ENCODE measurements at places on chromosomes 13 and 19.

GRCh38 chr13:31424130-31424729 is 224.5 kb downstream of the B3GLCT start:
- no peak for DNase-seq

DNA sequence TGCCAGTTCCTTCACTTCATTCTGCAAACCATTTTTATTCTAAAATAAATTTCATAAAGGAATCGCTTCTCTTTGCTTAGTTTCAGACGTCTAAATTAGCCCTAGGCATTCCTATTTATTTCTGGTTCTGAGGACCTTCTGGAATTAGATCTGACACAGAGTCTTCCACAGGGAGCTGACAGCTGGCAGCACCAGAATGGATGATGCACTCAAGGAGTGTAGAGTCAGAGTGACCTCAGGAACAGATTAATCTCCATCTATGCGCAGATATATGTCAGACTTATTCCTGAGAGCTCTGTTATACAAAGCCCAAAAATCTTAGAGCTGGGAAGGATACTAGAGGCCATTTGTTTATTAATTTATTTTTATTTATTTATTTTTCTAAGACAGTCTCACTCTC is 450.8 kb downstream of the HS6ST3 start:
- DNase-seq: no peak

DNA sequence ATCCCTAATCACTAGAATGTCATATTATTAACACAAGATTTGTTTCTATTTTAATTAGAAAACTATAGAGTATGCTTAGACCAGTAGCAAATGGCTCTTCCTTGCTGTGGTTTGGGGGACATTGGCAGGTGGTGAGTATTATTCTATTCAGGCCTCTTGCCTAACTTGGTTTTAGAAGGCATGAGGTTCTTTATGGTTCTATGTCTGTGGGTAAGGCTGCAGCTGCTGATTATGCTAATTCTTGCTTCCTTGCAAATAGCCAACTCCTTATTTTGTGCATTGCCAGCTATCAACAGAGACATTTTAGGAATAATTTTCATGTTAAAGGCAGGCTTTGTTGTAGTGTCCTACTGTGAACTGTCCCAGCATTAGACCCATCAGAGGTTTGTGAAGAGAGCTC is 1344.9 kb downstream of the UQCRFS1 start:
- DNase-seq: no peak

DNA sequence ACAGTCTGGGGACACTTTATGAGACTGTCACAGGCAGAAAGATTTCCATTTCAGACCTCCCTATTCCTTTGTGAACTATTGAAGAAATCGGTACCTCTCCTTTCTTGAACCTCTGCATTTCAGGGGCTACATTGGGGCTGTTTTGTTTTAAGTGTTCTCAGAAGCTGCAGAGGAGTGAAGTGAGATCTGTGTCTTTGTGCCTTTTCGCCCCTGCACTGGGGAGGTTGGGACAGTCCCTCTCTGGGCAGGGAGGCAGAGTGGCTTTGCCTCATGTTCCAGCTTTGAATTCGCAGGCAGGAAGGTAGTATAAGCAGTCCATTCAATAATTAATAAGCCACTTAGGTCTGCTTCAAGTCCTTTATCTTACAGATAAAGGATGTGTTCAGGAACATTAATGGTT is 9.5 kb upstream of the AMER2 start:
- DNase-seq: no peak

- DNase-seq: no peak
Measured at GRCh38 chr13:65966991-65967451, 1263.1 kb downstream of the PCDH9 start.

- no peak for DNase-seq
Measured at GRCh38 chr19:56577719-56578602, 10.7 kb downstream of the ZNF470 start.

DNA sequence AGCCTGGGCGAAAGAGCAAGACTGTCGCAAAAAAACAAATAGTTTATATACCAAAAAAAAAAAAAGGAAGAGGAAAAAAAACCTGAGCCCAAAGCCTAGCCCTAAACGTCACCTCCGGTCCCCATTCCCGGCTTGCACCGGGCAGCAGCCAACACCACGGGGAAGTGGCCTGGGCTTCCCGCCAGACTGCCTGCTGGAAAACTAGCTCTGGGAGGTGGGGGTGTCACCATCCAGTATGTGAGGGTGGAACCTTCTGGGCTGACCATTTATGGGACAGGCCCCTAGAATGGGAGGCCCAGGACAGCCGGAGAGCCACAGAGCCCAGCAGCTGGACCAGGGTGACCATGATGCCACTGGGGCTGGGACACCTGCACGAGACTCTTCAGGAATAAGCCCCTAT is 37.3 kb downstream of the IL12RB1 start:
- DNase-seq: no peak

DNA sequence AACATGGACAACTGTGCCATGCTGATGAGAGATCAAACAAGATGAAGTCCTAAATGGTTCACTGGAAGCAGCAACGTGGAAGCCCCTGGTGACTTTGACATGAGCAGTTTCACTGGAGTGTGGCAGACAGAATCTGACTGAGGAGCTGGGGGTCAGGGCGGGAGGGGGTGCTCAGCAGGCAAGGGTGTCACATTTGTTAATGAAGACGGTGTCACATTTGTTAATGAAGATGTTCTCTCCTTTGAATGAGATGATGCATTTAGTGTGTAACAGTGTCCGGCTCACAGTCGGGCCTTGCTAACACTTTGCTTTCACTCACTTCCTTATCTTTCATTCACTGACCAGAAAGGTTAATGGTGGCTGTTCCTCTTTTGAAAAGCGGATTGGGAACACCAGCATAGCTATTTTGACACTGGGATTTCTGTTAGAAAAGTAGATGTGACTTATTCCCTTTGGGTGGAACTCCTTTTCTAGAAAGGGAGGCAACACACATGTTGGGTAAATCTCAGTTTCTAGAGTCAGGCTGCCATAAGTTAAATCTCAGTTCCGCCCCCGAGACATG is 693.7 kb downstream of the UQCRFS1 start:
- DNase-seq: no peak
